ENCODE measurements at places on chromosomes 1 and 21.

GRCh38 chr1:17610713-17611112 lies 71.2 kb downstream of the ARHGEF10L start:
- DNase-seq, result no peak

GRCh38 chr1:25805863-25806225 lies 5.9 kb downstream of the SELENON start:
- no peak for DNase-seq

GRCh38 chr1:200184196-200184595 lies 156.7 kb downstream of the NR5A2 start:
- no peak for DNase-seq

- DNase-seq, result no peak
Observed at GRCh38 chr1:83017276-83017675, 981.7 kb downstream of the TTLL7 start.

DNA sequence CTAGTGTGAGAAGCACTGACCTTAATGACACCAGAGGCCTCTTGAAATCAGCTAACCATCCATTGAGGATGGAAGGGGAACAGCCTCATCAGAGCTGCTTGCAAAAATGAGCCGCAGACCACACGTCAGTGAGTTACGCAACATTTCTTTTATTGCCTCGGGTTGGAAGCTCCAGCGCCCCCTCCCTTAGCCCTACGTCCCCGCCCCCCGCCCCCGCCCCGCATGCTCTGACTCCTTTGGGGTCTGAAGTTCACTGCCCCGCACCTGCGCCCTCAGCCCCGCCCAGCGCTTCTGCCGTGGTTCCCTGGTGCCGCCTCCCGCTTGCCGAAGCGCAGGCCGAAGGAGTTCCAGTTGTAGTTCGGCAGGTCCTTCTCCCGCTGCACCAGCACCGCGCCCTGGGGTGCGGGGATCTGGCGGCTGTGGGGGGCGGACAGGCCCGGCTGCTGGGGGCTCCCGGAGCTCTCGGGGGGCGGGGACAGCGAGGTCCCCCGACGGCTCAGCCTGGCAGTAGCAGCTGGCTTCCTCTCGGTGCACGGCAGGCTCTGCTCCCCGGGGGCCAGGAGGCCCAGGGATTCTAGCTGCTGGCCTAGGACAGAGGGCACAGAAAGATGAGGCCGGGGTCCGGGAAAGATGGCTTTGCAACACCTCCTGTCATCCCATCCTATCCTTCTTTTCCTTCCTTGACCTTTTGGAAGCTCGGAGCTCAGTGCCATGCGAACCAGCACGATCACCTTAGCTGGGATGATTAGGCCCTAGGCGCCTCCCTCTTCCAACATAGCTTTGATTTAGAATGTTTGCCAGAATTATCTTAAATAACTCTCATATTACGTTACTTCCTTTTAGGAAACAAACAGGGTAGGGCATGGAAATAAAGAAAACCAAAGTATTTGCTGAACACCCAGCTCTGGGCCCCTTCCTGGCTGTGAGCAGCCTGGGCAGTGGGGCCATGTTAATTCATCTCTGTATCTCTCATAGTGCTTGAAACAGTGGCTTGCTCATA lies 5.8 kb downstream of the KISS1 start:
- no peak for DNase-seq

DNA sequence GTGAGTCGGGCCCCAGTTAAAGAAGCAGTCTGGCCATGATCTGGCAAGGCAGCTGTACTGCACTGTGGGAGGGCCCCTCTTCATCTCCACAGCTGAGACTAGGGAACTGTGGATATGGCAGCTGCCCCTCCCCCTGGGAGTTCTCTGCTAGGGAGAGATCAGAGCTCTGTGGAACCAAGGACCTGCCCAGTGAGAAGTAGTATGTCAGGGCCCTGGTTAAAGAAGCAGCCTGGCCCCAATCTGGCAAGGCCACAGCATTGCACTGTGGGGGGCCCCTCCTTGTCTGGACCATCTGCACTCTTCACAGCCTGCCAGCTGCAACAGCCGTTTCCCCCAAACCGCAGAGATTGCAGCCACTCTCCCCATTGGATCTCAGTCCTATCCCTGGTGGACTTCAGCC lies 208.5 kb downstream of the DNAH14 start:
- DNase-seq, result no peak

GRCh38 chr1:214510477-214510876 lies 40.9 kb downstream of the PTPN14 start:
- no peak for DNase-seq

- DNase-seq, result no peak
Observed at GRCh38 chr1:109322974-109323373, 16.2 kb upstream of the MYBPHL start.

GRCh38 chr1:150362721-150363425 lies 1.1 kb upstream of the RPRD2 start:
- no peak for DNase-seq

GRCh38 chr1:161676958-161677689 lies 14.2 kb downstream of the FCGR2B start:
- no peak for DNase-seq

- DNase-seq, result no peak
Observed at GRCh38 chr1:33615546-33615945, 143.1 kb downstream of the ZSCAN20 start.

GRCh38 chr1:5826601-5827000 lies 165.6 kb downstream of the NPHP4 start:
- DNase-seq, result no peak

DNA sequence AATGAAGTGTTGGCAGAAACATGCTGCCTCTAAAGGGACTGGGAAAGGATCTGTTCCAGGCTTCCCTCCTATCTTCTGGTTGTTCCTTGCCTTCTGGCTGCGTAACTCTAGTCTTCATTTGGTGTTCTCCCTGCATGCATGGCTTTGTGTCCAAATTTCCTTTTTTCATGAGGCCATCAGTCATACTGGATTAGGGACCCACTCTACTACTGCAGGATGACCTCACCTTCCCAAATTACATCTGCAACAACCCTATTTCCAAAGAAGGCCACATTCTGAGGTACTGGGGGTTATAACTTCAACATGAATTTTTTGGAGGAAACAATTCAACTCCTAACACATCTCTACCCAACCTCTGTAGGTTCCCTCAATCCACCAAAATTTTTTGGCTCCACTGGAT lies 26.3 kb downstream of the MR1 start:
- DNase-seq, result no peak

- DNase-seq, result no peak
Observed at GRCh38 chr1:16260814-16261213, 23.8 kb upstream of the CPLANE2 start.

GRCh38 chr1:6331543-6332273 lies 61.9 kb downstream of the ACOT7 start:
- no peak for DNase-seq
